ENCODE measurements at places on chromosomes 5 and 9. TPM values are rescaled to one million over a fixed set of nuclear protein-coding genes. Genes with fewer than 3 reads are reported as not detected.

IFNA21 gene
- total RNA-seq, result not detected

PCDHAC2 gene
- total RNA-seq, result not detected

BHMT2 gene
- total RNA-seq, result not detected

ZNF474 gene
- not detected for total RNA-seq

FBP2 gene
- total RNA-seq, result not detected

SHB gene
- total RNA-seq, result 2.6 TPM

SAXO1 gene
- not detected for total RNA-seq

MCIDAS gene
- 0.08 TPM for total RNA-seq

All from activated CD8-positive, alpha-beta memory T cell treated with anti-CD3 and anti-CD28 coated beads for 36 hours (primary cell).